Suppressor macrophage treated with lipopolysaccharide for 1 hour (primary cell): ENCODE measurements at places on chromosomes 11 and 22.

DNA sequence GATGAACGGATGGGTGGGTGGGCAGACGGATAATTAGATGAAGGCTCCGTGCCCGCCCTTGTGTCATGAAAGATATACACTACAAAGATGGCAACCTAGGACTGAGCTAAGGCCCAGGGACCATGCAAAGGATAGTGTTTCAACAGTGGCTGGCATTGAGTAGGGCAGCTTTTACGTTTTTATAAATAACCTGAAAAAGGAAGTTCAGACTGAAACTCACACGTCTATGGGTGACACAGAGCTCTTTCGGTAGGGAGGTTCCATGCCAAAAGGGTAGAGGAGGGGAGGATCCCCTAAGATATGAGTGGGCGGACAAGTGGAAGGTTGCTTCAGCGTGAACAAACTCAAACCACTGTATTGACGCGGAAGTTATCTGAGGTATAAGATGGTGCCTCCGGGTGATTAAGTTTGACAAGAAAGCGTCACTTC lies 90.5 kb downstream of the UBASH3B start:
- DNase-seq, result peak; percentile 94

DNA sequence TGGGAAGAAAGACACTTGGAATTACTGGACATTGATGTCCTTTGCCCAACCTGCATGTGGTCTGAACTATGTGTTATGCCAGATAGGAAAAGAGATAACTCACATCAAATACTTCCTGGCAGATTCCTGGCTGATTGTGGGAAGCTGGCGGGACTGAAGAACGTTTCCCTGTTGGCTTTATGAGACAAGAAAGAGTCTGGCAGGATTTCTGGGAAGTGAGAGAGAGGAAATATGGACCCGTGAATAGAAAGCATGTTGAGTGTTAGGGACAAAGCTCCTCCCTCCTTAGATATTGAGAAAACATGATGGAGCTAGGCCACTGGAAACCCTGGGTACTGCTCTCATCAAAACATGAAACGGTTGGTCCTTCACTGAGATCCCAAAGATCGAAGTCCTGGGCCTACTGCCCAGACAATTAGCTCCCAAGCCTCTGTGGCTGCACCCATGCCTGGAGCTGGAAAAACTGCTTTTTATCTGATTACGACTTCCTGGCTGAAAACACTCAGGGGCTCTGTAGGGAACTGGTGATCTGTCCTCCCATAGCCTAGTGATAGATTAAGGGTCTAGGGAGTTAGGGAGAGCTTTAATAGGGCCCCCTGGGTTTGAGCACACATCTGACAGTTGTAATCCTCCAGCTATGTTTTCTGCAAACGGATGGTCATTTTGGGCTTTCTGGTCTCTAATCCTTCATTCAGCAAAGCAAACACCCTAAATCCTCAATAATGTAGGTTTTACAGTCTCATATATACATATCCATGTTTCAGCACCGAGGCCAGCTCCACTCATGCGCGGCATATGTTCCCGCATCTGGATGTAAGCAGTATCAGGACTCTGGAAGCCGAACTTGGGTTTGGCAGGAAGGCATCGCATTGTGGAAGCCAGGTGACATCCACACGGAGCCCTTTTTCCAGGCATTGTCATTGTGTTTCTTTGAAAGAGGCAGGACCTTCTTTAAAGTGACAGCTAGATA lies 6.1 kb upstream of the B3GAT1 start:
- no peak for DNase-seq

GRCh38 chr22:39405346-39406085 lies 5.9 kb downstream of the TAB1 start:
- DNase-seq, result peak; percentile 30

GRCh38 chr22:27616033-27616432 lies 185.5 kb downstream of the MN1 start:
- DNase-seq, result no peak

DNA sequence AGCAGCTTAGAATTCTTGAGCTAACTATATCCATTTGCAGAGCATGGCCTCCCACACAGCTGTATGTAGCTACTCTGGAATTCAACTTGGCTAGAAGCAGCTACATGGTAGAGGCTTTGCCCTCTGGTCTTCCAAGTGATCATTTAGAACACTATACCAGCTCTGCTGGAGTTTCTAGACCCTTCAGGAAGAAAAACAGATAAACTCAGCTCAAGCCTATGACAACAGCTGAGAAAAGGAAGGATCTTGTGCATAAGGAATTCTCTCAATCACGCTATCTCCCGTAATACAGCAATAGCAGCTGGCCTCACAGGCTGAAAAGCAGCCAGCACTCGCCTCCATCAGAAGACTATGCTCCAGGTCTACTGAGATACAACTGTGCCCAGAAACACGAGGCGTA lies 50.6 kb upstream of the APOA1 start:
- no peak for DNase-seq

- no peak for DNase-seq
Measured at GRCh38 chr22:33126881-33127280, 68.7 kb upstream of the SYN3 start.

GRCh38 chr11:88478136-88478815 lies 140.7 kb upstream of the CTSC start:
- DNase-seq, result no peak

- DNase-seq, result no peak
Measured at GRCh38 chr11:83152264-83152663, 4.7 kb upstream of the PCF11 start.

DNA sequence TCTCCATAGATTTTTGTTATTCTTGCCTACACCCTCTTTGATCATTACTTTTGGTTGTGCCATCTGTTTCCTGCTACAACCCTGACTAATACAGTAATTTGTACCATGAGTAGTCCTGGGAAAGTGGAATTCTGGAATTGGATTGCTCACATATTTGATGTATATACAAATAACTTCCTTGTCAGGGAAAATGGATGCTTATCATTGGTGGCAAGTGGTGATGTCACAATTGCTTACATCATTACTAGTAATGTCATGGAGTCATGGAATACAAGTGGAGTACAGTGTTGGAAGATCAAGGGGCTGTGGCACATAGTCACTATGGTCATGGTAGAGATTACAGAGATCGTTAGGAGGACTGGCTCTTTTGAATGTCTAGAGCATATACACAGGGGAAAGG lies 24.4 kb downstream of the AASDHPPT start:
- DNase-seq, result no peak

GRCh38 chr11:16093889-16094653 lies 262.3 kb downstream of the SOX6 start:
- no peak for DNase-seq

- peak; percentile 67 for DNase-seq
Measured at GRCh38 chr11:134224710-134225664, 516 bp downstream of the VPS26B start.

DNA sequence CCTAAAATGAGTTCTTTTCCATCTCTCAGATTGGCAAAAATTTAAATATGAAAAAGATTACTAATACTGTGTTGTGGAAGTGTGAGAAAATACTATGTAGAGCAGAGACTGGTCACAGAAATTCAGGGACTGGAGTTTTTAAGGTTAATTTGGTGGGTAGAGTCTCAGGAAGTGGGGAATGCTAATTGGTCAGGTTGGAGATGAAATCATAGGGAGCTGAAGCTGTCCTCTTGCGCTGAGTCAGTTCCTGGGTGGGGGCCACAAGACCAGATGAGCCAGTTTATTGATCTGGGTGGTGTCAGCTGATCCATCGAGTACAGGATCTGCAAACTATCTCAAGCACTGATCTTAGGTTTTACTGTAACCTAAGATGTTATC lies 29.4 kb upstream of the TMEM86A start:
- DNase-seq, result peak; percentile 70
